ENCODE measurements at places on chromosomes 3 and 15.

GRCh38 chr3:100103558-100104441, 10.5 kb downstream of the FILIP1L start:
- no peak for DNase-seq

DNA sequence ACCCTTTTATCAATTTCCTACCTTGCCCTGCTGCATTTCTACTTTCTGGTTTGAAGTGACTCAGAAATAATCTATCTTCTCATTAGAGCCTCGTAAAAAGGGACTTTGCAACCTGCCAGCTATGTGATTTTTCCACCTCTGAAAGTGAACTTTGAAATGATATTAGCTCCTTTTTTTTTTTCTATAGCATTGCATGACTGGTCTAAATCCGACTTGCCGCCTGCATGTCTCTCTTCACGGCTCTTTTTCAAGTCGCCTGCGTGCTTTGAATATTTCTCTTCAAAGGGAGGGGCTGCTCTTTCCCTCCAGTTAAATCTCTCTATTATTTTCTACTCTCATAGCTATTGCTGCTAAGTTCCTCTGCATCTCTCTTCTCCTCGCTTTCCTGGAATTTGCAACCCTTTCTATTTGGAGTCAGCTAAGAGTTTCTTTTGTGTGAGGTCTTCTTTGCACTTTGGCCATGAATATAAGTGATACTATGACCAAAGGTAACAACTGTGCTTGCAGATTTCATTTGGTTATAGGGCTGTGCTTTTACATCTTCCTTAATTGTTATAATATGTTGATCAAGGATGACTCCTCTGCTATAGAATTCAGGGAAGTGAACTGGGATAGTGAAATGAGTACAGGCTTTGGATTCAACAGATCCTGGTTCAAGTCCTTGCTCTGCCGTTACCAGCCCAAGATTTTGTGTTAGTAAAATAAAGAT, 541.1 kb downstream of the AGBL1 start:
- DNase-seq = peak; percentile 50

GRCh38 chr3:65919826-65920225, 118.9 kb downstream of the MAGI1 start:
- no peak for DNase-seq

- peak; percentile 93 for DNase-seq
Measured at GRCh38 chr15:70856884-70857561, 3.1 kb upstream of the LARP6 start.

DNA sequence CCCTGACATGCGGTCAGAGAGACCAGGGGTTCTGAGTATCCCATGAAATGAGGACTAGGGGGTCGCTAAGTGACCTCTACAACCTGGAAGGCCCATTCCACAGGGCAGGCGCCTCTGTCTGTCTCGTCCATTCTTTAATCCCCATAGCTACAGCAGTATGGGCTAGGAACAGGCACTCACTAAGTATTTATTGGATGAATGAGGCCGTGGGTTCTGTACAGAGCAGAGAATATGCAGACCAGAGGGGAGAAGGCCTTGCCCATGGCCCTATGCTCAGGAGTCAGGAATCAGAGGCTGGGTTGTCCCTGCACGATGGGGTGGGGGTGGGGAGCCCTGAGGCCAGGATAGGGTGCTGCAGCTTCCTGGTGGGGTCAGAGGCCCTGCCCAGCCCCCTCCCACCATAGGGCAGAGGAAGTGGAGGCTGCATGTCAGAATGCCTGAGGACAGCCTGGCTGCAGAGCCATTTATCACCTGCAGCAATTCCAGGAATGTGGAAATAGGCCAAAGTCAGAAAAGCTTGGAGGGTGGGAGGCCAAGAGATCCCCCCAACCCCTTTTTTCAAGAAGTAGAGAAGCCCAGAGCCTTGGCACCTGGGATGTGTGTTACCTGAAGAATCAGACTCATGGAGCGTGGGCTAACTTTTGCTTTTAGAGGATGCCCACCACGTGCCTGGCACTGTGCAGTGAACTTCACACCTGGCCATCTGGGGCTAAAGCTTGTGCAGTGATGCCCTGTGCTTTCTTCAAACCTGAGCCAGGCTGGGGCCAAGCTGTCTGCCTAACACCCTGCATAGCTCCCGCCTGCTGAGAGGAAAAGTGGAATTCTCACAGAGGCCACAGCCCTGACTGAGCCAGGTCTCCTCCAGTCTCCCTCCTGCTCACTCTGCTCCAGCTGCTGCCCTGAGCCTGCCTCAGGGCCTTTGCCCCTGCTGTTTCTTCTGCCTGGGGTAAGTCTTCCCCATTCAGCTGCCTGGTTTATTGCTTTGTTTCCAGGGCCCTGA, 109.4 kb downstream of the WNT7A start:
- DNase-seq = peak; percentile 9

DNA sequence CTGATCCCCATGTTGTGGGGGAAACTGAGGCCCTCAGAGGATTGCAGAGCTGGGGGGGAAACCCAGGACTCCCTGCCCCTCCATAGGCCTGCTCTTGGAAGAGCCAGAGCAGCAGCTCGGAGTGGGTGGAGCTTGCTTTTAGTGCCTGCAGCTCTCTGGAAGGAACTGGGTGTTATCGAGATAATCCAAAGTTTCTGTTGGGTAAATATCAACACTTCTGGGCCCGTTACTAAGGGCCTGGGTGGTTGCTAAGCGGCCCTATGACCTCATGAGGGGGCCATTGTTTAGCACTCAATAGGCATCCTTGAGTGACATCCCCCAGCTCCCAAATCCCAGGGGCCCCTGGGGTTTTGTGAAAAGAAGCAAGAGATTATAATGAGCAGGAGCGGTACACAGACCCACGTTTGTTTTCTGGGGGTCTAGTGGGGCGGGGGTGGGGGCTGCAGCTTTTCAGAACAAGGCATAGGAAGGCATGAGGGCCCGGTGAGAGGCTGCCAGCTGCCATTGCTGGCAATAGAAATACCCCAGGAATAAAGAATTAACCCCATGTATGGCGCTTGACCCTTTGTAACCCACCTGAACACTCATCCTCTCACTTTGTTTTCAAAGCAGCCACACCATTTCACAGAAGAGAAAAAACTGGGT, 48.3 kb upstream of the ATP2B2 start:
- DNase-seq = peak; percentile 17

DNA sequence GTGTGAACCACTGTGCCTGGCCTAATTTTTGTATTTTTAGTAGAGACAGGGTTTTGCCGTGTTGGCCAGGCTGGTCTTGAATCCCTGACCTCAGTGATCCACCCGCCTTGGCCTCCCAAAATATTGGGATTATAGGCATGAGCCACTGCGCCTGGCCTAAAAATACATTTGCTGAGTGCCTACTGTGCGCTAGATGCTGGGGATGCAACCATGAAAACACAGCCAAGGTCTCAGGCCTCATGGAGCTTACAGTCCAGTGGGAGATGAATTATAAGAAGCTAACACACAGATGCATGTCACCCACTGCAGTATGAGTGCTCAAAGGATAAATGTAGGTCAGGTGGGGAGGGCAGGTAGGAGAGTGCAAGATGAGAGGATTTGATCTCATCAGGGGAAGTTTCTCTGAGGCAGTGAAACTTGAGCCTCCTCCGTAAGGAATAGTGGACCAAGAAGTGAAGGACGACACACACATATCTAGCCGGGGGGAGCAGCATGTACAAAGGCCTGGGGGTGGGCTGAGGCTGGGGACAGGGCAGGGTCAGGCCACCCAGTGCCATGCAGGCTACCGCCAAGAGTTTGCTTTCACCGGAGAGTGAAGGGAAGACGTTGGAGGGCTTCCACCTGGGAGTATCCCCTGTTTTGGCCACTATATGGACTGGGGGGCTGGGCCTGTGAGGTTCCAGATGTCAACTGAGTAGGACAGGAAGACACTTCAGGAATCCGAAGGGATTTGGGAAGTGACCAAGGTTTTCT, 24.3 kb downstream of the IRAK2 start:
- no peak for DNase-seq

GRCh38 chr3:140953028-140953960, 11.7 kb downstream of the SLC25A36 start:
- peak; percentile 56 for DNase-seq

GRCh38 chr3:156323466-156323865, 203.1 kb downstream of the KCNAB1 start:
- DNase-seq = no peak

- DNase-seq = no peak
Measured at GRCh38 chr3:24129549-24129948, 184.5 kb downstream of the NR1D2 start.

Data from umbilical cord (tissue), 2 donors.